RKO (cell line): ENCODE measurements at places on chromosomes 13 and 19.

DNA sequence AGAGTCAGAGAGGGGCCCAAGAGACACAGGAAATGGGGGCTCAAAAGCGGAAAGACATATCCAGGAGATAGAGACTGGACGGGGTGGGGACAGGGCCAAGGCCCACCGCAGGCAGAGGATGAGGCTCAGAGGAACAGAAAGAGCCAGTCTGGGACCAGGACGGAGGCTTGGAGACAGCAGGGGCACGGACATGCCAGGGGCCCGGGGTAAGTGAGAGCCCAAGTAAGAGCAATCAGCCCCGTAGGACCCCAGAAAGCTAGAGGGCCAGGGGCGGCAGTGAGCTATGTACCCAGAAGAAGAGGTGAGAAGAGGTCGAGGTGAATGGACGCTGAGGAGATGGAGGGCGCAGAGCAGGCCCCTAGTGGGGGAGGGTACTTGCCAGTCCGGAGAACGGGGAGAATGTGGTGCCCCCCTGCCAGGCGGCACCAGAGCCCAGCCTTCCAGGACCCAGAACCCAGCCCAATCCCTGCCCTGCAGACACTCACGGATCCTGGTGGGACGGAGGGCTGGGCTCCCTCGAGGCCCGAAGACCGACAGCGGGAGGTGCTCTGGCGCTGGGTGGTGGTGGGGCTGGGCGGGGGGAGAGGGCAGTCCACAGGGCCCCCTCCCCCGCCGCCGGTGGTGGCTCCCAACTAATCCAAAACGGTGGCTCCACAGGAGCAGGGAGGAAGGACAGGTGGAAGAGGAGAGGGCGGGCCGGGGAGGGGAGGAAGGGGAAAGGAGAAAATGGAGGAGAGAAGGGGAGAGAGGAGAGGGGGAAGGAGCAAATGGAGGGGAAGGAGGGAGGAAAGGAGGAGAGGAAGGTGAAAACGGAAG lies 1.0 kb downstream of the GRIK5 start:
- no peak for DNase-seq

GRCh38 chr13:36160297-36160696 lies 29.1 kb upstream of the DCLK1 start:
- no peak for DNase-seq

DNA sequence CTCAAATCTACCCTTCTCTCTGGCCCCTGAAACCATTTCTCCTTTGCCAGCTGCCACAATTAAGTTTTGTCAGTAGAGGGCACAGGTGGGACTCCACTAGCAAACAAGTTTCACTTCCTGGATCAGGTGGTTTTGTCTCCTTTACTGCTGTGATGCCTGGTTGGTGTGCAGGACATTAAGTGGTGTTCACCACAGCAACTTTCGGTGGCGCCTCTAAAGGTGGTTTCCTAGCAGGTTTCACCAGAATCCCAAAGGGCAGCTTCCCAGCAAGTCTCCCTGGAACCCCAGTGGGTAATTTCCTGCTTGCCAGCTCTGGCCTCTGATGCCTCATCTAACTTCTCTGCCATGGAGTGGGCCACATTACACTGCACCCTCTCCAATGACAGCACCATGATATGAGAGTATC lies 16.6 kb downstream of the MED4 start:
- DNase-seq: peak; percentile 12

DNA sequence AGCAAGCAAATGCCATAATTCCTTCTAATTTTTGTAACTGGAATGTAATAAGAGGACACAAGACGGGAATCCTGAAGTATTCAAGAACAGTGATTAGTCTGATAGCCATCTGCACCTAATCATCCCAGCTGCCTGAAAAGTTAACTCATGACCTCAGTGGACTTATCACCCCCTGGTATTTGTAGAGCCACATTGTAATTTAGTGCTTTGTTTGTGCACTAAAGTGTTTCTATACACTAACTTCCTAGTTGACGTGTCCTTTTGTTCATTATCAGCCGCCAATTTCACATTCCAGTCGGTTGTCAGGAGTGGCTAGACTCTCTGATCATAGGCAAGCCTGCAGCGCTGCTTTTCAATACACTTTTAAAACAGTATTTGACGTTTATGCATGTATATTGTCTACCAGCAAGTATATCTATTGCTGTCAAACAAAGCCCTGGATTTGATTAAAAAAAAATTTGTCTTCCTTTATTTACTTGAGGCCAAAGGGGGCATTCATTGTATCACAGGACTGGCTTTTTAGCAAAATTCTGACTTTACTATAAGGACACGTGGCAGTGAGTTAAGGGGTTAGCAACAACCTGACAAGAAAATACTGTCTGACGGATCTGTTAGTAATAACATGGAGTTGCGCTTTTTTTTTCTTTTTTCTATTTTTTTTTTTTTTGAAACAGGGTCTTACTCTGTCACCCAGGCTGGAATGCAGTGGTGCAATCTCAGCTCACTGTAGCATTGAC lies 10.4 kb upstream of the SOX21 start:
- no peak for DNase-seq

- no peak for DNase-seq
These were observed 87.6 kb downstream of the RNF17 start for GRCh38 chr13:24851546-24851945.

- DNase-seq: peak; percentile 27
These were observed 1550.9 kb downstream of the PCDH9 start for GRCh38 chr13:65679240-65679639.

DNA sequence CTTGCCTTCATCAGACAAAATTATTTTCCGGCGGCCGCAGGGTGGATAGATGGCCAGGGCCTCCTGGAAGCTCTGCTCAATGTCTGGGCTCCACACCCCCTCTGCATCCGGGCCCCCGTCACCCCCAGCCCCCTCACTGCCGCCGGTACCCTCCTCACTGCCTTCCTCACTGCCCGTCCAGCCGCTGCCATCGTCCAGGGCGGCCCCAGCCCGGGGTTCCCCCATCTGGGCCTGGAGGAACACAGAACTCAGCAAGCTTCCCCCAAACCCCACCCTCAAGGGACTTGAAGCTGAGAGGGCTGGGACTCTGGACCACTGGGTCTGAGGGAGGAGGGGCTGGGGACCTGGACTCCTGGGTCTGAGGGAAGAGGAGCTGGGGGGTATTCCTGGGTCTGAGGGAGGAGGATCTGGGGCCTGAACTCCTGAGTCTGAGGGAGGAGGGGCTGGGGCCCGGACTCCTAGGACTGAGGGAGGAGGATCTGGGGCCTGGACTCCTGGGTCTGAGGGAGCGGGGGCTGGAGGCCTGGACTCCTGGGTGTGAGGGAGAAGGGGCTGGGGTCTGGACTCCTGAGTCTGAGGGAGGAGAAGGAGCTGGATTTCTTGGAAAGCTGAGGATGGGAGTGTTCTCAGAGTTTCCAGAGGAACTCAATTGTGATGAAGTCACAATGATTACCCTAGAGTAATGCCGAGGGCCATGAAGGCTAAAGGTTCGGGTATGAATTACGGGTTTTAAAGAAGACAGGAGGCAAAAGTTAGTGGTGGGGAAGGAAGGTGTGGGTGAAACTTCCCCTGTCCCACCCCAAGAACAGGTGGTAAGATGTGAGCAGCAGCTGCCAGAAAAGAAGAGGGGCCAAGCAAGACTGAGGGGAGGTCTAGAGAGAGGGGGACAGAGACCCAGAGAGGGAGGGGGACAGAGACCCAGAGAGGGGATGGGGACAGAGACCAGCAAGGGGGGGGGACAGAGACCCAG lies 2.1 kb downstream of the TEAD2 start:
- no peak for DNase-seq
